ENCODE measurements at places on chromosomes 11 and 22. TPM values are rescaled to one million over a fixed set of nuclear protein-coding genes. Genes with fewer than 3 reads are reported as not detected.

KCNA4 gene
- total RNA-seq = not detected

GLYATL2 gene
- not detected for total RNA-seq

TRIM34 gene
- total RNA-seq = 0.42 TPM

SLC17A6 gene
- not detected for total RNA-seq

GSTP1 gene
- 893 TPM for total RNA-seq

GRCh38 chr11:43895601-43896000 is 15.0 kb downstream of the ALKBH3 start:
- H3K27ac ChIP-seq = no peak overlapping the region
- no peaks in the 10 kb centered on the region for H3K4me1 ChIP-seq

GRCh38 chr11:59573216-59573615 is 42.4 kb downstream of the OSBP start:
- no peak for DNase-seq
- H3K27ac ChIP-seq = no peak overlapping the region
- H3K4me3 ChIP-seq = no peak overlapping the region
- H3K27me3 ChIP-seq = no peaks in the 10 kb centered on the region

DNA sequence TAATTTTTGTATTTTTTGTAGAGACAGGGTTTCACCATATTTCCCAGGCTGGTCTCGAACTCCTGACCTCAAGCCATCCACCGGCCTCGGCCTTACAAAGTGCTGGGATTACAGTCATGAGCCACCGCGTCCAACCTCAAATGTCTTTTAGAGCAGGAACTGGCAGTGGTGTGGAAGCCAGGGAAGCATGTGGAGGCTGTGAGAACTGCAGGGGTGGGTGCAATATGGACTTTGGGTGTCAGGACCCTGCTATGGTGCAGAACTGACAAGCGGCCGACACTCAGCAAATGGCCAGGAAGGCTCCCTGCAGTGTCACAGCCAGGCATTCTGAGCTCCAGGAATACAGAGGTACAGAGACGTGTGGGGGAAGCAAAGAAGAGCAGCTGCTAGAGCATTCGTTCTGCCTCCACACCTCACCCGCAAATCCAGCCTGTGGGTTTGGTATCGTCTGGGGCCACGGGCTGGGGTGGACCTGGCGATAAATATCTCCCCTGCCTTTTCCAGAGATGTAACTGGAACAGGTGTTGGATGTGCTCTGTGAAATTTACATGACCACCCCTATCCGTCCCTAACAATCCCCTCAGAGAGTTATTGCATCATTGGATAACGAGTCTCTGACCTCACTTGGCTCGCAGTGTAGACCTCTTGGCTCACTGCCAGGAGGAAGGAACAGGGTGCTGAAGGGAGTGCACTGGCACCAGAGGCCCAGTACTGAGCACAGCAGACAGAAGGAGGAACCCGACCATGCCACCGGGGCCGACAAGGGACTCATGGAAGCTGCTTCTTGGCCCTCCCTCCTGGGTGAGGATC is 624.7 kb upstream of the B3GAT1 start:
- no peaks in the 10 kb centered on the region for H3K36me3 ChIP-seq
- no peak for DNase-seq
- H3K4me3 ChIP-seq = no peak overlapping the region
- H3K4me1 ChIP-seq = no peaks in the 10 kb centered on the region
- H3K27me3 ChIP-seq = peaks cover 5% of the 10 kb centered on the region

DNA sequence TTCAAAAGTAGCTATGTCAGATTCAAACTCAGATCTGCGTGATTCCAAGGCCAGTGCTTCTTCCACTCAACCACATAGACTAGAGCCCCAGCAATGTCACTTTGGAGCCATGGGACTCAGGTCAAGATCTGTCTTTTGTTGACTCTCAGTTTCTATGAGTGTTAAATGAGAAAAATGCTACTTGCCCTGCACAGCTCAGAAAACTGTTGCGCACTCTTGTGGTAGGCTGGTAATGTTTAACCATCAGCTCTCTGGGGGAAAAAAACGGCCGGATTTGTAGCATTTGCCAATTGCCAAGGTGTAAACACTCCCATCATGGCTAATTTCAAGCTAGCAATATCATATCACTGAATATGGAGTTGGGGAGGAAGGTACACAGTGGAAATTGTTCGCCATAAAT is 328.1 kb upstream of the SYN3 start:
- H3K4me1 ChIP-seq = no peaks in the 10 kb centered on the region
- H3K4me3 ChIP-seq = no peak overlapping the region
- H3K36me3 ChIP-seq = no peaks in the 10 kb centered on the region
- H3K27me3 ChIP-seq = no peaks in the 10 kb centered on the region
- H3K27ac ChIP-seq = no peak overlapping the region

- H3K36me3 ChIP-seq = no peaks in the 10 kb centered on the region
- H3K4me1 ChIP-seq = no peaks in the 10 kb centered on the region
- no peak overlapping the region for H3K4me3 ChIP-seq
- DNase-seq = no peak
- H3K27ac ChIP-seq = no peak overlapping the region
Observed at GRCh38 chr11:3664032-3664630, 7.1 kb downstream of the CHRNA10 start.

DNA sequence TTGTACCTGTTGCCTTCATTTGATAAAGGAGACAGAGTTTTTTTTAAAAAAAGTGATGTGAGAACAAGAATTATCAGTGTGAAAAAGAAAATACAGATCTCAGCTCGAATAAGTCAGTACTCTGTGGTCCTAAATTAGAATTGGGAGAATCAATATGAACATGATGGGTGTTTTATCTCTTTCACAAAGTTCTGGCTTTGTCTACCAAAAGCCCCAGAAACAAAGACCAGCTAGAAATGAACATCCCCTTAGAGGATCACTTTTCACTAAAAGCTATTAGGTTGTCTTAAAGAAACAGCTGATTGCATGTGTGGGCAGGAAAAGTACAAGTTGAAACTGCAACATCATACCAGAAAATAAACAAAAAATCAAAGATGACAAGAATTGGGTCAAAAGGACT is 8.4 kb upstream of the ST14 start:
- peaks cover 29% of the 10 kb centered on the region for H3K4me1 ChIP-seq
- H3K36me3 ChIP-seq = no peaks in the 10 kb centered on the region
- H3K4me3 ChIP-seq = no peak overlapping the region
- DNase-seq = no peak
- H3K27me3 ChIP-seq = no peaks in the 10 kb centered on the region

GRCh38 chr11:107857550-107858216 is 904 bp downstream of the SLC35F2 start:
- peak overlapping the region; percentile 97 for H3K4me3 ChIP-seq
- no peaks in the 10 kb centered on the region for H3K27me3 ChIP-seq
- H3K4me1 ChIP-seq = peaks cover 3% of the 10 kb centered on the region

GRCh38 chr22:42367980-42368378 is 64.2 kb downstream of the NFAM1 start:
- DNase-seq = no peak
- peaks cover 13% of the 10 kb centered on the region for H3K4me1 ChIP-seq
- H3K4me3 ChIP-seq = peak overlapping the region; percentile 94
- H3K36me3 ChIP-seq = 0 out of 2 replicates have a peak, but pooled peaks cover 2% of the 10 kb centered on the region
- no peak overlapping the region for H3K27ac ChIP-seq

GRCh38 chr11:18081551-18081950 is 24.3 kb downstream of the SAAL1 start:
- H3K36me3 ChIP-seq = peaks cover 29% of the 10 kb centered on the region
- H3K27ac ChIP-seq = no peak overlapping the region
- no peaks in the 10 kb centered on the region for H3K4me1 ChIP-seq
- no peak for DNase-seq

DNA sequence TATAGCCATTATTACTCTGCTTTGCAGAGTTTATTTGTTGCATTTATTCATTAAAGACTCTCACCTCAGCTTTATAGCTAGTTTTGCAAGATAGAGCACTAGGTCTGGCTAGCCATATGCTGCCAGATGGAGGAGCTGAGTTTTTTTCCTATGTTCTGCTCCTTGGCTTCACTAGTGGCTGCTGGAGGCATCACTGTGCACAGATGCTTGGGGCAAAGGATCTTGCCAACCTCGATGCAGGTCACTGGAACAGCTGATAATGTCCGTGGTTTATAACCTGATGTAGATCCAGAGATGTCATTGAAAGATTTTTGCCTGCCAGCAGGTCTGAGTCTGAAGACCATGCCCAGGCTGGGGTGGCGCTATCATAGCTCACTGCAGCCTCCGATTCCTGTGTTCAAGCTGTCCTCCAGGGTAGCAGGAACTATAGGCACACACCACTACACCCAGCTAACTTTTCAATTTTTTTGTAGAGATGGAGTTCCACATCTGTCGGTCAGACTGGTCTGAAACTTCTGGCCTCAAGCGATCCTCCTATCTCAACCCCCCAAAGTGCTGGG is 63.2 kb downstream of the PACS1 start:
- no peaks in the 10 kb centered on the region for H3K27me3 ChIP-seq
- H3K27ac ChIP-seq = no peak overlapping the region
- no peak for DNase-seq
- H3K36me3 ChIP-seq = no peaks in the 10 kb centered on the region

DNA sequence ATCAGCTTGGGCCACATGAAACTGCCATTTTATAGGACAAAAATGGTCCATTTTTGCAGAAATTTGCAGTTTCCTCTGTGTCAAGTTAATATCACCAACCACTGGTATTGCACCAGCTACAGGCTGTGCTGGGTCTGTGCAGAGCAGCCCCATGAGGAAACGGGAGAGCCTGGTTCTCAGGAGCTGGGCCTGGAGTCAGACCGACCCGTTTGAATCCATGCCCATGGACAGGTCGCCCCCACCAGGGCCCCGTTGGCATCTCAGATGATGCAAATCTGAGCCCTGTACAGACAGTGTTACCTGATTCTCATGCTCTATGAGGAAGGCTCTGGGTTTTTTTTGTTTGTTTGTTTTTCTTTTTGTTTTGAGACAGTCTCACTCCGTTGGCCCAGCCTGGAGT is 9.8 kb upstream of the SEC14L6 start:
- no peak for DNase-seq
- H3K36me3 ChIP-seq = no peaks in the 10 kb centered on the region
- no peak overlapping the region for H3K4me3 ChIP-seq
- H3K27me3 ChIP-seq = no peaks in the 10 kb centered on the region

GRCh38 chr11:125949271-125950177 is 3.7 kb downstream of the VSIG10L2 start:
- no peaks in the 10 kb centered on the region for H3K27me3 ChIP-seq
- DNase-seq = no peak
- no peaks in the 10 kb centered on the region for H3K36me3 ChIP-seq

GRCh38 chr11:94211261-94211830 is 82.7 kb downstream of the PANX1 start:
- no peak overlapping the region for H3K27ac ChIP-seq
- H3K4me3 ChIP-seq = no peak overlapping the region
- H3K4me1 ChIP-seq = no peaks in the 10 kb centered on the region
- peaks cover 18% of the 10 kb centered on the region for H3K27me3 ChIP-seq
- no peak for DNase-seq
- no peaks in the 10 kb centered on the region for H3K36me3 ChIP-seq

GRCh38 chr22:19811811-19812771 is 42.6 kb downstream of the GNB1L start:
- no peaks in the 10 kb centered on the region for H3K27me3 ChIP-seq
- no peaks in the 10 kb centered on the region for H3K36me3 ChIP-seq
- DNase-seq = no peak
- 0 out of 2 replicates have a peak overlapping the region, but pooled peaks have one; percentile 18 for H3K27ac ChIP-seq
- H3K4me1 ChIP-seq = peaks cover 1% of the 10 kb centered on the region
- no peak overlapping the region for H3K4me3 ChIP-seq

DNA sequence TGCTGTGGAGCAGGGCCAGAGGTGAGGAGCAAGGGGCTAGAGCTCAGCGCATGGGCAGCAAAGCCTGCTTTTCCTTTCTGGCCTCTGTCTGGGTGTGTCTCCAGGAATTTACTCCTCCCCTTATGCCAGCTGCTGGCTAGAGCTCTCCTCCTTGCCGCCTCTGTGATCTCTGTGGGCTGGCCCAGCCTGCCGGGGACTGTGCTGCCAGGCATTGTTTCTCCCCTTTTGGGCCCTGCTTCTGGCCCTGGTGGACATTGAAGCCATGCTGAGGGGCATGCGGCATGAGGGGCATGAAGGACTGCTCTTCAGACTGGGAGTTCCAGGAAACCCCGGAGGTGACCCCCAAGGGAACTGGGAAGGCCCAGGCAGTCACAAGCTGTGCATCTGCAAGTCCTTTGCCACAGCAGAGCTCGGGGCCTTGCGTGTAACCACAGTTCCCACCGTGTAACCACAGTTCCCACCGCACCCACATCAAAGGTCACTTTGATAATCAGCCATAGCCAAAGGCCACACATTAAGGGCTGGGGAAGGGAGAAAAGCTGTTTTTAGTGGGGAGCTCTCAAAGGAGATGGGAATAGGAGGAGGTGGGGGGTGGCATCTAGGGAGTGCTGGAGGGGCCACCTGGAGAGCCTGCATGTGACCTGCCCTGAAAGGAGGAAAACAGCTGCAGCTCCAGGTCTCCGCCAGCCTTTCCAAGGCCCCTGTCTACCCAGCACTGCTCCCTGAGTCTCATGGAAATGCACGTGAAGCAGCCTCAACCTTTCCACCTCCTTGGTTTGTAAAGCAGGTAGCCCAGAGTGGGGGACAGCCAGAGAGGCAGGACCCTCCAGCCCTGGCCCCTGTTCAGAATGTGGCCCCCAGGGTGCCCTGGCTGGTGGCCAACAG is 62.3 kb downstream of the PPFIBP2 start:
- no peak overlapping the region for H3K4me3 ChIP-seq
- peaks cover 25% of the 10 kb centered on the region for H3K4me1 ChIP-seq
- H3K27ac ChIP-seq = no peak overlapping the region
- DNase-seq = no peak
- no peaks in the 10 kb centered on the region for H3K36me3 ChIP-seq
- peaks cover 5% of the 10 kb centered on the region for H3K27me3 ChIP-seq

GRCh38 chr11:58578136-58578634 is 678 bp upstream of the ZFP91 start:
- H3K4me1 ChIP-seq = peaks cover 33% of the 10 kb centered on the region
- DNase-seq = peak; percentile 97
- H3K27ac ChIP-seq = peak overlapping the region; percentile 95
- no peaks in the 10 kb centered on the region for H3K36me3 ChIP-seq
- H3K27me3 ChIP-seq = no peaks in the 10 kb centered on the region
- H3K4me3 ChIP-seq = peak overlapping the region; percentile 88

DNA sequence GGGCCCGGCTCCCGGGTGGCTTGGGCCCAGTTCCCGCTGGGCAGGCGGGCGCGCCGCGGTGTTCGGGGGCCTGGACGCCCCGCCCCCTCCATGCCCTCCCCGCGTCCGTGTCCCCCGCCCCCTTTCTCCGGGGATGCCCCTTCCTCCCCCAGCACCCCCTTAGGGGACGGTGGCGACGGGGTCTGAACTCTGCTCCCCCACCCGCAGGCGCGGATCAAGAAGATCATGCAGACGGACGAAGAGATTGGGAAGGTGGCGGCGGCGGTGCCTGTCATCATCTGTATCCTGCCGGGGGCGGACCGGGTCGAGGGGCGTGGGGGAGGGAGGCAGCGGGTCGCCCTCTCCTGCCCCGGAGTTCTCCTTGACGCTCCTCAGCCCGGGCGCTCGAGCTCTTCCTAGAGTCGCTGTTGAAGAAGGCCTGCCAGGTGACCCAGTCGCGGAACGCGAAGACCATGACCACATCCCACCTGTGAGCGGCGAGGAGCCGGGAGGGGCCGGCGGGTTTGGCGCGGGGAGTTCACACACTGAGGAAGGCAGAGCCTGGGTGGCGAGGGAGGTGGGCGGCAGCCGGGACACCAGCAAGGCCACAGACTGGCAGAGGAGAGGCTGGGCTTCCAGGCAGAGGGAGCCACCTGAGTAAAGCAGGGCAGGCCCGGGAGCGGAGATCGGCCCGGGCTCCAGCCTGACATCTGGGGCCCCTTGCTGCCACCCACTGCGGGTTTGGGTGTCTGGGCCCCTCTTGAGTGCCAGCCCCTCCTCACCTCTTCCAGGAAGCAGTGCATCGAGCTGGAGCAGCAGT is 546 bp downstream of the DRAP1 start:
- H3K4me1 ChIP-seq = peaks cover 35% of the 10 kb centered on the region
- peak overlapping the region; percentile 74 for H3K4me3 ChIP-seq
- peak overlapping the region; percentile 71 for H3K27ac ChIP-seq
- peaks cover 27% of the 10 kb centered on the region for H3K36me3 ChIP-seq

GRCh38 chr11:60165538-60165937 is 17.3 kb downstream of the MS4A6A start:
- no peak overlapping the region for H3K4me3 ChIP-seq
- no peaks in the 10 kb centered on the region for H3K27me3 ChIP-seq
- no peaks in the 10 kb centered on the region for H3K36me3 ChIP-seq
- H3K4me1 ChIP-seq = no peaks in the 10 kb centered on the region
- no peak for DNase-seq

Measured in HCT116 (cell line).